ENCODE measurements at places on chromosomes 4 and X. TPM values are rescaled to one million over a fixed set of nuclear protein-coding genes. Genes with fewer than 3 reads are reported as not detected.

The FAM120C gene
- 9.0 TPM for total RNA-seq

The DIPK2B gene
- total RNA-seq: 18.3 TPM

The EGFL6 gene
- total RNA-seq: 28.9 TPM

The PF4V1 gene
- total RNA-seq: not detected

The F9 gene
- not detected for total RNA-seq

The ACTRT1 gene
- not detected for total RNA-seq

The MAGEB2 gene
- not detected for total RNA-seq

The ASB11 gene
- total RNA-seq: 0.74 TPM

All from urinary bladder (tissue), 4 donors.